ENCODE measurements at places on chromosomes 2 and 18.

- DNase-seq, result no peak
These were observed 17.1 kb upstream of the TAF1B start for GRCh38 chr2:9826208-9826607.

DNA sequence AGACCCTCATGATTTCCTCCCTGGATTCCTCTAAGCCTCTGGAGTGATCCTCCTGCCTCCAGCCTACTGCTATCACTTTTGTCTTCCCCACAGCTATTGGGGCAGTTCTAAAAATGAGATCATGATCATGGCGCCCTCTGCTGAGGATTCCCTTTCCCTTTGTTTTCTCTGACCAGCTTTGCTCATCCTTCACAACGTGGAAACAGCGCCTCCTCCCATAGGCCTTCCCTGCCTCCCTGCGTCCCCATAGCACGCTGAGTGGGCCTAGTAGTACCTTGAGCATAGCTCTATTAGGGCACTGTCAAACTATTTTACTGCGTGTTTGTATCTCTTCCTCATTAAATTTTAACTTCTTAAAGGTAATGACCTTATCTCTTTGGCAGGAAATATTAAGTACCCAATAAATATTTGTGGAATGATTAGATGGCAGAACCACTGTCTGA, 207.0 kb upstream of the FANCL start:
- DNase-seq, result no peak

- DNase-seq, result no peak
These were observed 117.8 kb upstream of the TWIST2 start for GRCh38 chr2:238730001-238730669.

GRCh38 chr18:10051877-10052631, 138.2 kb downstream of the VAPA start:
- DNase-seq, result no peak

DNA sequence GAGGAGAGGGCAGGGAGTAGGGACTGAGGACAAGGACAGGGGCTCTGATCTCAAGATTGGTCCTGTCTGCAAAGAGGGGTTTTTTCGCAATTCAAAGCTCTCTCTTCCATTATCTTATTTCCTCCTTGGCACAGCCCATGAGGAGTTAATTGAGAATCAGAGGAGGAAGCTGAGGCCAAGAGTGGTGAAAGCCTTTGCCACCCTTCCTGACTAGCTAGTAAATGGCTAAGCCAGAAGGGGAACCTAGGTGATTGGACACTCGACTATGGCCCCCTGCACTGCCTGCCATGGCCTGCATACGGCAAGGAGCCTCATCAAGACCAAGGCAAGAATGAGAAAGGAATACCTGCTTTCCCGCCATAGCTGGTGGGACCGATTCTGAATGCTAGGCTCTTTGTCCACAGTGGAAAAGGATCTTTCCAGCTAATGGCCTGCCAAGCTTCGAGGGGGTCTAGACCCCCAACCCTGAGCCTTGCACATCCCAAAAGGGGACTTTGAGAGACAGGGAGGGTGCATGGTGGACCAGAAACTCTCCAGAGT, 237.9 kb downstream of the HAUS1 start:
- no peak for DNase-seq

- DNase-seq, result no peak
These were observed 218.7 kb downstream of the HNMT start for GRCh38 chr2:138182937-138183312.

DNA sequence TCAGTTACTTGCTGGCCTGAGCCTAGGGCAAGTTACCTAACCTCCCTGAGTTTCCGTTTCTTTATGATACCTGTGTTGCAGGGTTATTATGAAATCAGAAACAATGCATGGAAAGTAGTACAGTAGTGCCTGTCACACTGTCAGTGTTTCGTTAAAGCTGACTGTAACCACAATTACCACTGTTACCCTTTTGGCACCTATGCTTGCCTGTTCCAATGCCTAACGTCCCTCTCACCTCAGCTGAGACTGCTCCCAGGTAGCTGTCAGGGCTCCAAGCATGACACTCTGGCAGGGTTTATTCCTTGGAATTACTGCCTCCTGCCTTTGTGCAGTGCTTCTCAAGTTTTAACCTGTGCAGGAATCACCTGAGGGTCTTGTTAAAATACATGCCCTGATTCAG, 135.2 kb upstream of the RBMS1 start:
- no peak for DNase-seq

DNA sequence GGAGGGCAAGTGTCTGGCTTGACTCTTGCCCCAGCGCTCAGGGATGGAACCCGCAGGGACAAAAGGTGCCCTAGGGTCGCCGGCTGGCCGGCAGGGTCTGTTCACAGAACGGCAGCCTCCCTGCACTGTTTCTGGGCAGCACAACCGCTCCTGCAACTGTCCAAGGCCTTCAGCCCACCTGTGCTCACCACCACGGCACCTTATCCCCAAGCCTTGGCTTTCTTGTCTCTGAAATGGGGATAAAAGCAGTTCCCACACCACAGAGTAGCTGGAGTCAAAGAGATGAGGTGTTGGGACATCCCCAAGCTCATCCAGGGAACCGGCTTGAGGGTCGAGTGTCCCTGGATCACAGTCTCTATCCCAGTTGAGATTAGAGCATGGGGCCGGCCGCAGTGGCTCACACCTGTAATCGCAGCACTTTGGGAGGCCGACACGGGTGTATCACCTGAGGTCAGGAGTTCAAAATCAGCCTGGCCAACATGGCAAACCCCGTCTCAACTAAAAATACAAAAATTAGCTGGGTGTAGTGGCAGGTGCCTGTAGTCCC, 4.7 kb downstream of the SNORC start:
- DNase-seq, result no peak

DNA sequence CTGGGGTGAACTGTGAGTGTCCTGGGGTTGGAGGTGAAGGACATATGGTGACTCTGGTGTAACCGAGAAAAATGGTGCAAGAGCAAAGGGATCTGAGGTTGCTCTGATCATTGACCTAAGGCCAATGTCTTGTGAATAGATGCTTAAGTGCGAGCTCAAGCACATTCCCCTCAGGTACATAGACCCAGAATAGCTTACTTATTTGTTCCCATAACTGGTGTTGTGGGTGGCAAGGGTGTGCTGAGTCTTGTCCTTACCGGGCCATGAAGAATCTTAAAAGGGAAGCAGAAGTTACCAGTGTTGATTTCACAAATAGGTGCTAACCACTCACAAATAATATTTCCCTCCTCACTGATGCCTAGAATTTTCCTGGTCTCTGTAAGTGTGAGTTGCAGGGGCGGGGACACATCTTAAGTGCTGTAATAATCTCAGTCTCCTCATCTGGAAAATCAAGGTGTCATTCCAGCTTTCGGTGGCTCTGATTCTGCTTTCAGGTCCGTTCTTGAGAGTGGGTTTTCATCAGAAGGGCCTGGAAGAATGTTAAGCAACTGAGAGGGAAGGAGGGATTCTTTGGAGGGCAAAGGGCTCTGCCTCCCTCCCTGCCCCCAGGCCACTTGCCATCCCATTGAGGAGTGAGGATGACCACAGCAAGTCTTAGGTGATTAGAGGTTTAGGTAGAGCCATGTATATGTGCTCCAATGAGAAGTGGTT, 54.9 kb downstream of the LIPG start:
- DNase-seq, result no peak

DNA sequence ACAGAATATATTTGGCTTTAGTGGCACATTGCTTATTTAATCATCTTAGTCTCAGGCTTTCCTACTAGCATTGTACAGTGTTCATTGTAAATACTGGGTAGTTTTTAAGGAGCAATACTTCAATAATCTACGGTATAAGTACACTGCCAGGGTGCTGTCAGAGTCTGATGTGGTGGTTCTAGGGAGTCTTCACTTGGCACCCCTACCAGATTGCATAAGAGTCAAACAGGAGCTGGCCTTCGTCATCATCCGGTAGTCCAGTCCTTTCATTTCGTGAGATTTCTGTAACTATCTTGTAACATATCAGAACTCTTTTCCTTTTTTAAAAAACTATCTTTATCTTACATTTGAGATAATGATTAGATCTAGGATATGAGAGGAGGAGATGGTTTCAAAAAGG, 91.1 kb downstream of the ZNF532 start:
- no peak for DNase-seq

- DNase-seq, result no peak
These were observed 40.2 kb downstream of the LPIN1 start for GRCh38 chr2:11786592-11786991.

- DNase-seq, result no peak
These were observed 567.6 kb downstream of the PLCL1 start for GRCh38 chr2:198371921-198372543.

Measured in CD4-positive, alpha-beta T cell treated with Interleukin-6 for 4 hours (primary cell).